Left ventricle myocardium inferior (tissue), 1 donor: ENCODE measurements at places on chromosomes 12 and 14. TPM values are rescaled to one million over a fixed set of nuclear protein-coding genes. Genes with fewer than 3 reads are reported as not detected.

The C2CD5 gene
- total RNA-seq = 22.5 TPM

The VPS33A gene
- total RNA-seq = 11.4 TPM

The IAPP gene
- not detected for total RNA-seq

The TBX5 gene
- 75.1 TPM for total RNA-seq

The STYK1 gene
- total RNA-seq = not detected

The INSM2 gene
- not detected for total RNA-seq

The TAS2R9 gene
- not detected for total RNA-seq

The TEDC1 gene
- total RNA-seq = 4.0 TPM

The EPS8 gene
- 18.9 TPM for total RNA-seq

The NGB gene
- not detected for total RNA-seq

The GNB3 gene
- total RNA-seq = 7.5 TPM

The FOXG1 gene
- total RNA-seq = not detected

The PITPNM2 gene
- total RNA-seq = 18.4 TPM

The TCL1B gene
- not detected for total RNA-seq

The TUNAR gene
- not detected for total RNA-seq

The ADAMTS20 gene
- not detected for total RNA-seq

The BICD1 gene
- 8.5 TPM for total RNA-seq

The MSI1 gene
- 4.8 TPM for total RNA-seq

The GALNT16 gene
- 70.5 TPM for total RNA-seq

The KRT77 gene
- not detected for total RNA-seq

The SERPINA10 gene
- not detected for total RNA-seq

The CELA1 gene
- not detected for total RNA-seq

The KRT71 gene
- not detected for total RNA-seq

The TMEM229B gene
- total RNA-seq = 1.4 TPM

The OR11G2 gene
- total RNA-seq = not detected

The ANAPC5 gene
- 65.1 TPM for total RNA-seq

The TBX3 gene
- 27.2 TPM for total RNA-seq

The NTF3 gene
- 0.99 TPM for total RNA-seq

The HAL gene
- not detected for total RNA-seq

The NTN4 gene
- 76.8 TPM for total RNA-seq

The OTX2 gene
- total RNA-seq = not detected

The PRH2 gene
- not detected for total RNA-seq

The TTC9 gene
- 1.9 TPM for total RNA-seq

The TPH2 gene
- not detected for total RNA-seq

The PLEKHG7 gene
- total RNA-seq = not detected

The TMEM179 gene
- 0.49 TPM for total RNA-seq

The NID2 gene
- total RNA-seq = 35.2 TPM

The MNAT1 gene
- 28.5 TPM for total RNA-seq

The HOXC11 gene
- not detected for total RNA-seq

The CD27 gene
- total RNA-seq = 0.16 TPM

The CCDC175 gene
- total RNA-seq = not detected

The VSIG10 gene
- total RNA-seq = 12.1 TPM

The GLIPR1L1 gene
- total RNA-seq = not detected

The OR10A7 gene
- total RNA-seq = not detected

The VDR gene
- total RNA-seq = 0.33 TPM

The SGPP1 gene
- total RNA-seq = 4.6 TPM

The OTOGL gene
- 0.27 TPM for total RNA-seq

The TAS2R30 gene
- 0.44 TPM for total RNA-seq

The RASSF8 gene
- total RNA-seq = 33.7 TPM

The SERPINA1 gene
- total RNA-seq = 4.4 TPM

The OASL gene
- 0.25 TPM for total RNA-seq

The TBC1D30 gene
- total RNA-seq = 0.77 TPM

The PTPN21 gene
- total RNA-seq = 42.3 TPM

The OR6C2 gene
- total RNA-seq = not detected
